ENCODE measurements at places on chromosomes 4 and X.

GRCh38 chr4:1599026-1599481 is 85.1 kb downstream of the FAM53A start:
- ATAC-seq: no peak

DNA sequence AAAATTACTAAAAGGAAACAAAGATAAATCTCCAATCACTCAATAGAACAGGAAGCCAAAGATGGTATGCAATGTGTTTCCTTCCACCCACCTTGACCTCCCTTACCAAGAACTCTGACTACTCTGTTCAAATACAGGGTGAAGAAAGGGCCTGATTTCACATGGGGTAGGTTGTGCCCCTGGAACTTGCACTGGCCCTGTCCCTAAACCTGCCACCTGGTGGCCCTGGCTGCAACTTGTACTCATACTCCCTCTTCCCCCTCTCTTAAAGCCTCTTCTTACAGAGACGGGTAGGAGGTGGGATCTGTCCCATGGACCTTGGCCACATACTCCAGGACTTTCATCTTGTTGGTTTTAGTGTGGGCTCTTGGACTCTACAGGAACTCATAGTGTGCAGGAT is 17.3 kb upstream of the TMEM185A start:
- no peak for ATAC-seq

GRCh38 chrX:70038515-70038914 is 11.2 kb downstream of the AWAT2 start:
- no peak for ATAC-seq

GRCh38 chrX:120727911-120728310 is 98.1 kb upstream of the C1GALT1C1 start:
- no peak for ATAC-seq

GRCh38 chr4:86847571-86847970 is 1.6 kb downstream of the SLC10A6 start:
- ATAC-seq: no peak

DNA sequence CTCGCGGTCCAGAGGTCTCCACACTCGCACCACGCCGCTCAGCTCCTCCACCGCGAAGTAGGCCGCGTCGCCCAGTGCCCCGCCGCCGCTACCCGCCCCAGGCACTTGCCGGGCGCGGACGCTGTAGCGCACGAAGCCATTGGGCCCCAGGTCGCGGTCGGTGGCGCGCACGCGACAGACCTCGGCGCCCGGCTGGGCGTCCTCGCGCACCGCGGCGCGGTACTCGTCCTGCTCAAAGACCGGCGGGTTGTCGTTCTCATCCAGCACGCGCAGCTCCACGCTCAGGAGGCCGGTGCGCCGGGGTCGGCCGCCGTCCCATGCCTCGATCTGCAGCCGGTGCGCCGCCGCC is 1.4 kb downstream of the DCHS2 start:
- ATAC-seq: no peak

DNA sequence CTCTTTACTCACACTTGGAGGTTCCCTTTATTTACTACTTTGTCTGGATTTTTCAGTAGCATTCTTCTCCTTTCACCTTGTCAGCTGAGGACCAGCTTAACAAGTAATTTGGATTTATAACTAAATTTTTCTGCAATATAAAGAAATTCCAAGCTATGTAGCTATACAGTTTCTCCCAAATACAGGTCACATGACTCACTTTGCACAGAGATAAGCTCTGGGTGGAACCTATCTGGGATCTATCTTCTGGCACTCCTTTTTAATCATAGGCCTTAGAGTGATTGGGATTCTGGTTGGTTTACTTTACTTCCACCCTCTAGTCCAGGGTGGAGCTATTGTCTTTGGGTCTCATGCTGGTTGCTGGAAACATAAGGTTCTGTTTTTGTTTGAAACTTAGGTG is 34.9 kb upstream of the STK26 start:
- ATAC-seq: no peak

GRCh38 chr4:55411621-55412020 is 15.9 kb downstream of the TMEM165 start:
- no peak for ATAC-seq

GRCh38 chr4:64464581-64464980 is 55.3 kb upstream of the TECRL start:
- no peak for ATAC-seq

GRCh38 chr4:21645776-21646175 is 302.8 kb downstream of the KCNIP4 start:
- no peak for ATAC-seq

DNA sequence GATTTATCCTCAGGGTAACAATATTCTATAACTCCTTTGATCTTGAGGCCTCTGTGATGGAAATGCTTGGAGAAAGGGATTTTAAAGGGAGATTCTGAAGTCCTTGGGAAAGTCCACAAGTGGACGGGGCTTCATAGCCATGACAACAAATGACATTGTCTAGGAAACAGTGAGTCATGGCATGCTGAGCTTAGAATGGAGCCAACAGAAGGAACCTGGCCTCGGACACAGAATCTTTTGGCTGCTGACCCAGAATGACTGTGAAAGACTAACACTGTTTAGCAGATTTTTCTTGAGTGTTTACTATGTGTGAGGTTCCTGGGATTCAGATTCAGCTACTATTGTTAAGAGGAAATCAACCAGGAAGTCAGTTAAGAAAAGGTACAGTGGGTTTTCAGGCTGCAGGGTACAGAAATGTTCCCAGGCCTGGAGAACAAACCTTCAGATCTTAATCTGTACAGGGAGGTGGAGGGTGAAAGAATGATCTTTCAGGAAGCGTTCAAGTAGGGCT is 18.1 kb upstream of the CXCL2 start:
- ATAC-seq: peak; percentile 92

DNA sequence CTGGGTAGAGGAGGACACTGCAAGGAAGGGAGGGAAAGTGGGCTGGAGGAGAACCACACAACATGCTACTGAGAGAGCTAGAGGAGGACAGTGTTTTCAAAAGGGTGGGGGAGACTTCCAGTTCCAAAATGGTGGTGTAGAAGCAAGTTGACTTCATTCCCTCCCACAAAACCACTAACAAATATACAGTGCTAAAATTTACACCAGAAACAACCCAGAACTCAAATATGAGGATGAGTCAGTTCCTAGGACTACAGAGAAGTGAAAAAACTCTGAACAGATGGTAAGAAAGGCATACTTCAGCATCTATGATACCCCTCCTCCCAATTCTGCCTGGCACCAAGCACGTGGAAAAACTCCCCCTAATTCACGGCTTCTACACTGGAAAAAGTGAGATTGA is 9.8 kb downstream of the AADAT start:
- no peak for ATAC-seq

DNA sequence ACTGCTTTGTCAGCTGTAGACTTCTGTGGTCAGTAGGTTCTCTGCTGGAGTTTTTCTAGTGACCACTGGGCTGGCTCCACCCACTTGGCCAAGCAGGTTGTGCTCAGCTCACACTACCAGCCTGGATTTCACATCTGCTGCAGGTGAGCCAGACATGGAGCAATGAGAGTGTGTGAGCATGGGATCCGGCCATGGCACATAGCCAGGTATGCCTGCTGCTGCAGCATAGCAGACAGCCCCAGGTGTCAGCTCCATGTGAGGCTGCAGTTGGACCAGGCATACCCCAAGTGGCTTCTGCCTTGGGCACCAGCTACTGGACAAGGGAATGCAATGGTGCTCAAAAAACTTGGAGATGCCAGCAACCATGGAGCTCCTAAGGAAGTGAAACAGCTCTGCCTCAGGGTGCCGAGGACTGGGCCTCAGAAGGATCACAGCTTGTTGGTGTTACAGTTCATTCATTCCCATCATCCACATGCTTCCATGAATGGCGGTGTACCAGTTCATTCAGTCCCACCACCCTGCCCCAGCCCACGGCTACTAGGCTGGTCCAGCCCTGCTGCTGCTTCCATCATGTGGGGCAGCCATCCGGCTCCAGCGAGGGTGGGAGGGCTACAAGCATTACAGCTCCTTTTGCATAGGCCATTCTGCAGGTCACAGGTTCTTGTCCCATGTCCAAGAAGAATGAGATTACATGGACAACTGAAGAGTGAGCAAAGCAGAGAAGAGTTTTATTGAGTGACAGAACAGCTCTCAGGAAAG is 389.1 kb upstream of the PCDH7 start:
- ATAC-seq: no peak

Data from SK-N-SH treated with all-trans-retinoic acid at 6 μM for 48 hours (cell line).